ENCODE measurements at places on chromosomes 1 and 21. TPM values are rescaled to one million over a fixed set of nuclear protein-coding genes. Genes with fewer than 3 reads are reported as not detected.
A peak's percentile ranks its signal among the peaks of the same experiment; 100 is the strongest.

- no peak for DNase-seq
Observed at GRCh38 chr1:193539731-193540459, 353.5 kb upstream of the B3GALT2 start.

GRCh38 chr1:22317231-22317919, 134.3 kb upstream of the ZBTB40 start:
- DNase-seq: no peak

GRCh38 chr1:118985640-118986554, 2.2 kb downstream of the TBX15 start:
- no peak for DNase-seq

GRCh38 chr1:187396226-187396625, 567.5 kb downstream of the PLA2G4A start:
- DNase-seq: no peak

DNA sequence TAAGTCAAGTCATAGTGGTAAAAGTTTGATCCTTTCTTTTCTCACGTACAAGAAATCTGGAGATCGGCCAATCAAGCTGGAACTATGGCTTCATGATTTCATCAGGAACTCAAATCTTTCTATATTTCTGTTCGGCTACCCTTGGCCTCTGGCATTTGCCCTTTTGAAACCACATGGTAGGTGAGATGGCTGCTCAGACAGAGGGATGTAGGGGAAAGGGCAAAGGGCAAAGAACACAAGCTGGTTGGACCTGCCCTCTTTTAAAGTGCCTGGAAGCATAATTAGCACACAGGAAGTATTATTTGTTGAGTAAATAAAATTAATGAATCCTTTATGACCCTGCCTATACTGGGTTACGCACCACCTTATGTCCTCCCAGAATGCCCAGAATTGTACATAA, 11.5 kb upstream of the RGS1 start:
- no peak for DNase-seq

- DNase-seq: no peak
Observed at GRCh38 chr1:2442661-2443060, 30.3 kb upstream of the PEX10 start.

- DNase-seq: no peak
Observed at GRCh38 chr1:215603319-215603718, 36.2 kb downstream of the KCTD3 start.

- DNase-seq: peak; percentile 98
Observed at GRCh38 chr21:33324291-33325221, at the start of gene IFNAR1. Gene IFNAR1, plus strand, starts transcription at chr21:33324970. Its CDS starts 86 bp downstream, at chr21:33325056.

- no peak for DNase-seq
Observed at GRCh38 chr1:62462370-62462769, 25.5 kb downstream of the USP1 start.

DNA sequence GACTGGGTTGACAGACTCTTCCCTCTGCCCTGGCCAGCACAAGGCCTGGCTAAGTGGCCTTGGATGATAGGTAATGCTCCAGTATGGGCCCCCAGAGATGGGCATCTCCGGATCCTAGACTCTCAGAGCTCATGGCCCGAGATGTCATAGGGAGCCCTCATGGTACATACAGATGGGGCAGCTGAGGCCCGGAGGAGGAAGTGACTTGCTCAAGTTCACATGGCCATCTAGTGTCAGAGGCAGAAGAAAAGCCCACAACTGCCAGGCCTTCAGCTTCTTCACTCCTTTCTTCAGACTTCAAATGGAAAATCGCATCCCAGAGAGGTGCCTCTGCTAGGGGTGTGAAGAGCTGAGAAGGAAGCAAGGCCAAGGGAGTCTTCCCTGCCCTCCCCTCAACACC, 46.8 kb upstream of the SYNC start:
- no peak for DNase-seq

GRCh38 chr1:63856924-63857323, 83.1 kb downstream of the ROR1 start:
- DNase-seq: no peak

- no peak for DNase-seq
Observed at GRCh38 chr1:230381585-230381984, 44.5 kb downstream of the PGBD5 start.

- no peak for DNase-seq
Observed at GRCh38 chr1:23394181-23394580, 24.5 kb upstream of the ZNF436 start.

GRCh38 chr1:38623529-38623928, 236.0 kb downstream of the RRAGC start:
- DNase-seq: no peak

DNA sequence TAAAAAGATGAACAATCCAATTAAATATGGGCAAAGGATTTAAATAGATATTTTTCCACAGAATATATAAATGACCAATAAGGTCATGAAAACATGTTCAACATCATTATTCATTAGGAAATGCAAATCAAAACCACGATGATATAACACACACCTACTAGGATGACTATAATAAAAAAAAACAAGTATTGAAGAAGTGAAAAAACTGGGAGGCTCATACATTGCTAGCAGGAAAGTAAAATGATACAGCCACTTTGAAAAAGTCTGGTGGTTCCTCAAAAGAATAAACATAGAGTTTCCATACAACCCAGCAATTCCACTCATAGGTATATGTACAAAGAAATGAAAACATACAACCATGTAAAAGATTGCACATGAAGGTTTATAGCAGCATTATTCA, 75.7 kb upstream of the RAB4A start:
- no peak for DNase-seq

- no peak for DNase-seq
Observed at GRCh38 chr1:110310300-110310699, 28.9 kb upstream of the RBM15 start.

DNA sequence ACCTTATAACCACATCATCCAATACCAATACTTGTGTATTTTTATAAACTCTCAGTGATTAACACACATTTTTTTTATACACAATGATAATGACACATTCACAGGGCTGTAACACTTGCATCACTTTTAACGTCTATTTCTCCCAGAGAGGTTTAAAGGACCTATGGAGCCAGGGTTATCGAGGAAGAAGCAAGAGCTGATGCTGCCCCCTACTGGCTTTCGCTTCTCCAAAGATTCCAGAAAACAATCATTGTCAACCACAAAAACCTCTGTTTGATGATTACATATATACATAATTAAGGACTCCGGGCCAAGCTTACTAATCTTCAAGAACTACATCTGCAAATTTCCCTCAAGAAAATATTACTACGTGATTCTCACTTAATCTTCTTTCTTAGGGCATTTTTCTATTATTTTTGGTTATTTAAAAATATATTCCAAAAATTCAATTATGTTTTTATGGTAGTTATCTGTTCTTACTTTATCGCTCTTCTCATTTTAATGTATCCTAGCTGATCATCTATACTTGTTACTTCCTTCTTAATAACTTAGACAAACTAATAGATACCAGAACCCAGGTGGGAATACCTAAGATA, 214.5 kb downstream of the VAV3 start:
- DNase-seq: no peak

GRCh38 chr1:160167580-160167979, 16.2 kb downstream of the ATP1A4 start:
- no peak for DNase-seq

The RNU1-4 gene
- 2,369 TPM for total RNA-seq

The S100A2 gene
- total RNA-seq: 0.44 TPM

The AADACL3 gene
- total RNA-seq: not detected

The SPATA17 gene
- not detected for total RNA-seq

The NBPF8 gene
- total RNA-seq: 15.3 TPM
